ENCODE measurements at places on chromosomes 2 and 18.
A peak's percentile ranks its signal among the peaks of the same experiment; 100 is the strongest.

- peak; percentile 32 for DNase-seq
These were observed 53.7 kb downstream of the HS1BP3 start for GRCh38 chr2:20596973-20597859.

- no peak for DNase-seq
These were observed 601.8 kb downstream of the LRP1B start for GRCh38 chr2:141528990-141529389.

GRCh38 chr2:105437708-105438103 lies 38.9 kb upstream of the FHL2 start:
- no peak for DNase-seq

- DNase-seq, result no peak
These were observed 171.0 kb downstream of the SRBD1 start for GRCh38 chr2:45439788-45440773.

GRCh38 chr2:233255151-233255550 lies 3.7 kb downstream of the ATG16L1 start:
- no peak for DNase-seq

- DNase-seq, result no peak
These were observed 33.4 kb downstream of the MYCN start for GRCh38 chr2:15973481-15974401.

GRCh38 chr2:74457129-74457548 lies 1.1 kb upstream of the WBP1 start:
- DNase-seq, result no peak

DNA sequence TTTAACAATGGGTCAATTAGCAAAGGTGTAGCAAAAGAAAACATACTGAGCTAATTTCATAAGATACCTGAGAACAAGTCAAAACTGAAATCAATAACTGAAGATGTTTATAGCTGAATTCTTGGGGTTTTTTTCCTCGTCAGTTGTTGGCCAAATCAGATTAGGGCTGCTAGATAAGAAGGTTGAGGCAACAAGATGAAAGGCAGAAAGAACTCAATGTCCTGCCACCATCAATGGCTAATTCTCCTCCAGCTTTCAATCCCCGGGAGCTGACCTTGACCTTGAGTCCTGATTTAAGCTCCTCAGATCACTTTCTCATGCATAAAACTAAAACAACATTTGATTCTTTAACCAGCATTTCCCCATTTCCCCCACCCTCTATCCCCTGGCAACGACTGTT lies 61.8 kb downstream of the MREG start:
- DNase-seq, result no peak

DNA sequence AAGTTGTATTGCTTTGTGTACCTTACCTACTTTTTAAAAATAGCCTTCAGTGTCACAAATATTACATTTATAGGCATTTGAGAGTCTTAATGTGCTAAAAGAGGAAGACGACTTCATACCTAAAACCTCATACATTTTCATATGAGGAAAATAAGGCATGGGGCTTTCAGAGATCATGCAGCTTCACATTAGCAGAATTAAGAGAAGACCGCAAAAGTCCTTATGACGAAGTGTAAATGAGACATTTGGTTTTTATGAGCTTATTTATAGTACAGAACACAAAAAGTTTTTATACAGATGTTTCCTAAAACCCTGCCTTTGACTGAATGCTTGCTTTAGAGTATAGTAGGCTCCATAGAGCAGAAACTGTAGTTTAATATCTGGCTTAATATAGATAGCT lies 10.1 kb upstream of the CCDC138 start:
- DNase-seq, result no peak

DNA sequence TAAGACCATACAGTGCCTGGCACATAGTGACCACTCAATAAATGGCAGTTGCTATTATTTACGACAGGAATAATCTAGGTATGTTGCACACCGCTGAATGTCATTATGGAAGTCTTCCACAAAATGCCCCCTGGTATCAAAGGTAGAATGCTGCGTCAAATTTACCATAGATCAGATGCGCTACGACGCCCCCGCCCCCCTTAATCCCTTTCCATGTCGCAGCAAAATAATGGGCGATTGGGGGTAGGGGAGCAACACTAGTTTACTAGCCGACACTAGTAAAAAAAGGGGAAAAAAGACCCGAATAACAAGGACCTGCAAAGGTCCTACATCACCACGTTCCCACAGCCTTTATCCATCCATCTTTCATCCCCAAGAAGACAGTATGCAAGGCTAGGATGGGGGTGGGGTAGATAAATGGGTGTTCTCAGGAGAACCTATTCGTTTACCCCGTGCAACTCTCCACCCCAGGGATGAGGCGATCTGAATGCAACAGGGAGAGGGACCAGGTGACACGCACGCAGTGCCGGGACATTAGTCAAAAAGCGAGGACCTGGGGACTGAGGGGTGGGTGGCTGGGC lies 455 bp downstream of the PREPL start:
- peak; percentile 72 for DNase-seq

DNA sequence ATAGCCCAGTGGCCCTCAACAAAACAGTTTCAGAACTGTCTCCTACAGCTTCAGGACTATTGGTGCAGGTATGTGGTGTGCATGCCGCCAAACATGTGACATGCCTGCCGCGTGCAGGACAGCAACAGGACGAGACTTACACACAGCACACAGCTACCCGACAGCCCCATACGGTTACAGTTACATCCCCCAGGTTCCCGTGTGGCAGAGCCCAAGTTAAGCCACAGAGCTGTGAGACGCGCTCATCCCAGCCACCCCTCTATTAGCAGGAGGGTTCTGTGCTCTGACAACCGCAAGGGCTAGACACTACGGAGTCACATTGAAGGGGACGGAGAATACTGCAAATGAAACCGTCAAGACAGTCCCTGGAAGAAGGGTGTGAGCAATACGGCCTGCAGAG lies 16.4 kb upstream of the TUBB6 start:
- DNase-seq, result no peak

DNA sequence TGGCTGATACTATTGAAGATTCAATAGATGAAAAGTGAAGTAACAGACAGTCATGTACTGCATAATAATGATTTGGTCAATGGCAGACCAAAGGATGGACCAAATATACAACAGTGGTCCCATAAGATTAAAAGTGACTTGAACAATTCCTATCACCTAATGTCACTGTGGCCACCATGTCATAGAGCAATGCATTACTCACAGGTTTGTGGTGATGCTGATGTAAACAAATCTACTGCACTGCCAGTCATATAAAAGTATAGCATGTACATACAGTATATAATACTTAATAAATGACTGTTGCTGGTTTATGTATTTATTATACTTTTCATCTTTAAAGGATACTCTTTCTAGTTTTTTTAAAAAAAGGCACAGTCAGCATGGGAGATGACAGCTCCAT lies 99.9 kb downstream of the USP34 start:
- DNase-seq, result no peak

- no peak for DNase-seq
These were observed 1611.1 kb upstream of the ZEB2 start for GRCh38 chr2:146131048-146131447.

GRCh38 chr2:20224716-20225293 lies at the start of gene SDC1:
TSS of gene SDC1 (minus strand) at chr2:20225130. CDS start at chr2:20224867, 263 bp downstream.
- peak; percentile 84 for DNase-seq

DNA sequence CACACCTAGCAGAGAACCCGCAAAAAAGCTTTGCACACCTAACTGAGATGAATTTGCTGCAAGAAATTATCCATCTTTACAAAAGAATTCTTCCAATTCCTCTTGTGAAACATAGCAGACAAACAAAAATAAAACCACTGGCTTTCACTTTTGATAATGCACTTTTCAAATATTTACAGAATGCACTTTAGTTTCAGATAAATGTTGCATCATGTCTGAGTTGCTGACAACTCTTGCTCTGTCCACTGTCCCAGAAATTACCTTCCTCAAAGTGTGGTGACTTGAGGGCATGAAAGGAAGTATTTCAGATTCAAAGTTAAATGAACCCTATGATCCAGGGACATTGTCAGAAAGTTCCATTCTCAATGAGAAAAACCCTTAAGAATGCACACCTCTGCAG lies 256.2 kb upstream of the PARD3B start:
- DNase-seq, result no peak

- DNase-seq, result no peak
These were observed 21.0 kb upstream of the PDE1A start for GRCh38 chr2:182447863-182448262.

DNA sequence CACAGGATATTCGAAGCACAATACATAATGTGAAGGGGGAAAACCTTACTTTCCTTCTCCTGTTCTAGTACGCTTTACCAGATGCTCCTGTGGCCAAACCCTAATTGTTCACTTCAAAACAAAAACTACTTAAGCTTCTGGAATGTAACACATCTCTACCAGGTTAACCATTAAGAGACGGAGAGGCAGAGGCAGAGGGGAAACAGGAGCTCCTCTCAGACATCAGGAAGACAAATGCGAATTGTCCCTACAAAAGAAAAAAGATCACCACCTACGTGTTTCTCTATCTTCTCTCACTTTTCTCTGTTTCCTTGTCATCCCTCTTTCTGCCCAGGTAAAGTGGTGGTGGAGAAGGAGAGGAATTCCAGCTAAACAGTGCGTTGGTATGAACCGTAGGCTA lies 266.8 kb downstream of the NRXN1 start:
- DNase-seq, result no peak

DNA sequence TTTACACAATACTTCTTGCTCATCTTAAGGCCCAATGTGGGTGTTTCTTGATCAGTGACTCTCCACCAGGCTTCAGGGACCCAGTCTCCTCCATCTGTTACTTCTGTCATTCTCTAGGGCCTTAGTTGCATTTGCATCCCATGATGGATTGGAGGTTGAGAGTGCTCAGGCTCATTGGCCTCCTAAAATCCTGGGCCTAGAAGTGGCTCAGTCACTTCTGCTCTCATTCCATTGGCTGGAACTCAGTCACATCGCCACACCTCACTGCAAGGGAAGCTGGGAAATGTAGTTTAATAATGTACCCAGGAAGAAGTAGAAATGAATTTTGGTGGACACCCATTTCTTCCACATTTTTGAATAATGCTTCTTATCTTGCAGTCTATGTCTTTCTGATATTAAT lies 223.5 kb downstream of the HRH4 start:
- DNase-seq, result no peak

DNA sequence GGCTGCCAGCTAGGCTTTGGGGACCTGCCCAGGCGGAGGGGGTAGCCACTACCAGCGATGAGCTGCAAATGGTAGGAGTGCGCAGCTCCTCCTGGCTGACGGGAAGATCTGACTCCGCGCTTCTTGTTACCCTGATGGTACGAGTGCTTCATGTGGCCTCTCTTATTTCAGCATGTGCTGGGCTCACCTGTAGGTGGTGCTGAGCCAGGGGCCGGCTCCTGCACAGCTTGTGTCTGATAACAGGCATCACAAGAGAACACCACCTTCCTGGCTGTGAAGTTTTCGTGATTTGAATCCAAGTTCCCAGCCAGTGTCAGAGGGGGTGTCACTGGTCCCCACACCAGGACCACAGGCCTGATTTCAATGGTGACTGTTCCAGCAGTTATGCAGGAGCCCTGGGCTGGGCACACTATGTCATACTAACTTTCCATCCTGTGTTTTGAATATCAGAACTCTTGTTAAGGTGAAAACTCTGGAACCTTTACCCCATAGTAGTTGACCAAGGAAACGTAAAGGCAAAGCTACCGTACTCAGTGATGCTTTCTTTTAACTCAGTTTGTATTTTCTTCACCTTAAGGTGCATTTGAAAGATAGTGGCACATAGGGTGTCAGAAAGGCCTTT lies 28.0 kb downstream of the APCDD1 start:
- no peak for DNase-seq

DNA sequence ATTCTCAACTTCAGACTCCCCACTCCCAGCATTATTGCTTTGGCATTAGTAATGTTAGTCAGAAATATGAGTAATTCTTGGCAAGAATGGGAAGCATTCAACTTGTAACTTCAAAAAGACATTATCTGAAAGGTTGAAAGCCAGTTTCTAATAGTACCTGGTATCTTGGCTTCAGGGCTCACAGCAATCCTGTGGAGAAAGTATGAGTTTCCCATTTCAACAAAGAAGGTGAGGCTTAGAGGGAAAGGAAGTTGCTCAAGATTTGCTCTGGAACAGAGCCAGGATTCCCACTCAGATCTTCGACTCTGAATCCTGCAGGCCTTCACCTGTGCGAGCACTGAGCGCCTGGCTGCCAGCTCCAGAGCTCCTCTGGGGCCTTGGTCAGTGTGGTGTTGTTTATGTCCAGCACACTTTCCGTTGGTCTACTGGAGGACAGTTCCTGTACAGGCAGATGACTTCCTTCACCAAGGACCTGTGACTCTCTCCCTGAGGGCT lies 136.1 kb downstream of the MCFD2 start:
- DNase-seq, result no peak

- no peak for DNase-seq
These were observed 40.8 kb downstream of the GTF3C3 start for GRCh38 chr2:196758474-196759377.

GRCh38 chr18:2572171-2572569 lies 813 bp downstream of the NDC80 start:
- DNase-seq, result peak; percentile 36

DNA sequence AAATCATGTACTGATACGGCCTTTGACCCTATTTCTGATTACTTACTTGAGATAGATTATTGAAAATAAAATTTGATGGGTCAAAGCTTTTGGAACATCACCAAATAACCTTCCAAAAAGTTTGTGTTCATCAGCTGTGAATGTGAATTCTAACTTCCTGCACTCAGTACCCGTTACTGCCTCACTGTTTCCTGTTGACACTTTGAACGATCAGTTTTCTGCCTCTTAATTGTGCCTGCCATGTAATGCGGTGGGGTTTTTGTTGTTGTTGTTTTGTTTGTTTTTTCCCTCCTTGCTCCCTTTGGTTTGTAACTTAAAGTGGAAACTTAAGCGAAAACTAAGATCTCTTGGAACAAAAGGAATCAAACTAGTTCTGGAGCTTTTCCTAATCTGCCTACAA lies 18.9 kb downstream of the ATG16L1 start:
- no peak for DNase-seq

DNA sequence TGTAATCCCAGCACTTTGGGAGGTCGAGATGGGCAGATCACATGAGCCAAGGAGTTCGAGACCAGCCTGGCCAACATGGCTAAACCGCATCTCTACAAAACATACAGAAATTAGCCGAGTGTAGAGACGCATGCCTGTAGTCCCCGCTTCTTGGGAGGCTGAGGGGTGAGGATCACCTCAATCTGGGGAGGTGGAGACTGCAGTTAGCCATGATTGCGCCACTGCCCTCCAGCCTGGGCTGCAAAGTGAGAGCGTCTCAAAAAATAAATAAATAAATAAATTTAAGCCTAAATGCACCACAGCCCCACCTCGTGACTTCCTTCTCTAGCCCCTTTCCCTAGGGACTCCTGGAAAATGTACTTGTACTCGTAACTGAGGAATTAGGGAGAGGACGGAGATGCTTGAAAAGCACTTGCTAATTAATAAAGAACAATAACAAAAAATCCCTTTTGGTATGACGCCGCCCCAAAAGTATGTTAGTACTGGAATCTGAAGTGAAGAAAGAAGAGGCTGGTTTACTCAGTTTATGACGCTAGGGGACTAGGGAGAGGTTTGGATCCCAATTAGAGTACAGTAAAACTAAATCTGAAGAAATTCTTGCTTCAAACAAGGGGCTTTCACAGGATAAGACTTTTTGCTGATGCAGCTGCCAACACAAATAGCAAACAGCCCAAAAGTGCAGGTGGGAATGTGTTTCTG lies 887 bp upstream of the ZNF396 start:
- DNase-seq, result no peak

DNA sequence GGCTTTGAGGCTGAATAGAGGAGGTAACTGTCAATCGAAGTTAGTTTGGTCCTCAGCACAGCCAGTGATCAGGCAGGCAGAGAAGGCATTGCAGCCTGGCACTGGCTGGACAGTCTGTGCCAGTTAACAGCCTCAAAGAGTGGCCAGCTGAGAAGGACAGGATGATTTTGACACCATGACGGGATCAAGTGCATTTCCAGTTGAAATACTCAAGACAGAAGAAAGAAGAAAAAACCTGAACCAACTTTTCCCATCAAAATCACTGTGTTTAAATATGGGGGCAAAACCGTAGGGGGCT lies 96.7 kb upstream of the ZCCHC2 start:
- DNase-seq, result no peak

All from NCI-H146 (cell line).